ENCODE measurements at places on chromosomes 12 and 14.

GRCh38 chr14:105039458-105040205 is 18.7 kb upstream of the CDCA4 start:
- DNase-seq = no peak

DNA sequence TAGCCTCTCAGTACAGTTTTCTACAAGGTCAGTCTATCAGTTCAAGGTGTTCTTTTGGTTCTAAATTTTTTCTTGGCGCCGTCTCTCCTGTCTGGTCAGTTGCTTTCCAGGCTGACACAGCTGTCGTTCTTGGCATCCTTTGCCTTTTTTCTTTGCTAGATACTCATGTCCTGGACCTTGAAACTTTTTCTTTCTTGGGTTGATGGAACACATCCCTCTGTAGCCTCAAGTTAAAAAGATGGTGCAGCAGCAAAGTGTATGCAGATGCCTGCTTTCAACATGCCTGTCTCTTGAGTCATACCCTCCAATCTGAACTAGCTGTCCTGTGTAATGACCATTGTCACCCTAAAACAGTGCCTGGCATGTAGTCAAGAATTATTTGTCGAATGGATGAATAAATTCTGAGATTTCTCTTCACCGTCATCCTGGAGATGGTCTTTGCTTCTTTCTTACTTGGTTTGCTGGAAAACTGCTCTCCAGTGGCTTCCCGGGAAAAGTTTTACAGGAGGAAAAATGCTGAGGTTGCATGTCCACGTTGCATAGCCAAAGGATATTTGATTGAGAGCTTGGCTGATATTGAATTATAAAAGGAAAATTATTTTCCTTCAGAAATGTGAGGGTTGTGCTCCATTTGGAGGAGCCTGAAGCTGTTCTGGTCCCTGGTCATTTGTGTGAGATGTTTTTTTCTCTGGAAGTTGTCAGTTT is 4.6 kb downstream of the NYNRIN start:
- DNase-seq = no peak

DNA sequence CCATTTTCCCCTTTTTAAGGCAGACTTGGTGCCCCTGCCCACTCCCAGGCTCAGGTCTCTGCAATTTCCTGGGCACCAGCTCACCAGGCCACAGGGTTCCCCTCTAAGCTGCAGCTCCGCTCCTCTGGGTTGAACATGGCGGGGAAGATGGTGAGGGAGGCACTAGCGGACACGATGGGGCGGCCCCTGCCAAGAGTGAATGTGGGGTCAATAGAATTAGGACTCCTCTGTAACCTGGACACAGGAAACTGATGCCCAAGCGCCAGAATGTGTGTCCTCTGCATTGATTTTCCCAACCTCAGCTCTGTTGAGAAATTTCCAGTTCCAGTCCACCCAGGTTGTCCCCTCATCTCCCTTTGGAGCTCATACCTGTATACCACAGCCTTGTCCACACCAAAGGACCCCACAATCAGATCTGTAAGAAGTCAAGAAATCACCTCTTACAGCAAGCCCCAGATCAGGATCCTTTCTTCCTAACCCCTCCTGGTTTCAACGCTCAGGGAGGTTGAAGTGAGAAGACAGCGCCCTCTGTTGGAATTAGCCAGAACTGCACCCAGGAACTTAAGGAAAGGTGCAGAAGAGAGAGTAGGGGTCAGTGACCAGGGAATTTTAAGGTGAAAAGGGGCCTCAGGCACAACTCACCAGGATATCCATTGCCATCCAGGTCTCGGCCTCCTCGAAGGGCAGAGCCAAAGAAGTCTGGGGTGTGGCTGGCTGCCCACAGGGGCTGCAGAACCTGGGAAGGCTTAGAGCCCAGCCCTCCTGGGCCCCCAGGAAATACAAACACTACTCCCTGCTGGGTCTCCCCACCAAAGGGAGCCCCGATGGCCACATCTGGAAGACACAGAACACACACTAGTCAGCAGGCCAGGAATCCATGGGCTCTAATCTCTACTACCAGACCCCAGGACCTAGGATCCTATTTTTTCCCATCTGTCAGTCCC is 14.7 kb downstream of the ITGA5 start:
- peak; percentile 39 for DNase-seq

- no peak for DNase-seq
Observed at GRCh38 chr14:100071545-100071944, 6.3 kb downstream of the EVL start.

GRCh38 chr14:53167602-53168328 is 14.6 kb upstream of the DDHD1 start:
- no peak for DNase-seq

DNA sequence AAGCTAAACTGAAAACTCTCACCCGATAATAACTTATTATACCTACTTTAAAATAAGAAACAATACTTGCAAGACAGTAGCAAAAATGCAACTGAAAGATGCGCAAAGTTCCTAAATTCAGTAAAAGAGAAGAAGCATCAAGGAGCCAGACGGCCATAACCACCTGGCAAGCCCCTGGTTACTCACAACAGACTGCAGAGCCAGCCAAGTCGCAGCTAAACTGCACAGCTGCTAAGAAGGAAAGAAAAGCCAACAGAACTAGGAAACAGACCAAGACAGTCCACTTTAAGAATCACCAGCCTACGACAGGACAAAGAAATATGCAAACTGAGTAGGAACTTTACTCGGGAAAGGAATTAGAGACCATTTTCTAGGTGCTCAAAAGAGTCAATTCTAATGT is 127.9 kb downstream of the TMTC1 start:
- DNase-seq = peak; percentile 12

DNA sequence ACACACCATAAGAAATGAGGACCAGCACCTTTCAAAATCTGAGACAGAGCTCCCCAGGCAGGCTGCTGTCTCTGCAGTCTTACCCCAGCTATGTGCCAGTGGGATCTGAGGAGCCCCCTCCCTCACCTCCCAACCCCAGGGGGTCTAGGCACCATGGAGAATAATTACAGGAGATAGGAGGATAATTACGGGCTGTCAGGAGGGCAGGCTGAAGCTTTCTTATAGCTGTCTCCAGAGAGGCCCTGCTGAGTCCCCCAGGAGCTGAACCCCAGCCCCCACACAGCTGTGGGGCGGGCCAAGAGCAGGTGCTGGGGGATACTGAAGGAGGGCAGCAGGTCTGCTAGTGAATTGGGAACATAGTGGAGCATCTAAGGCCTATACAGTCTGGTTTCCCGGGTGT is 6.8 kb downstream of the CPNE6 start:
- DNase-seq = no peak

DNA sequence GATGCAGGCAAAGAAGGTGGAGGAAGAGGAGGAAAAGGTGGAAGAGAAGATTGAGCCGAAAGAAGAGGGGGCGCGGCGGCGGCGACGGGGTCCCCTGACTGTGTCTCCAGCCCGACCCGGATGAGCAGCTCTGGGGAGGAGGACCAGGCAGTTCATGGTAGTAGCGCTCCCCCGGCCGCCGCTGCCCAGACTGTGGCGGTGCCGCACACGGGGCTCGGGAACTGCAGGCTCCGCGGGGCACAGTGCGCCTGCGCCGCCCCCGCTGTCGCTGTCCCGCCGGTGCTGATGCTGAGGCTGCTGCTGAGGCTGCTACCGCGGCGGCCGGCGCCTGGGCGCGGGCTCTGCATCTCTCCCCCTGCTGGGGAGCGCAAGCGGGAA is at the start of gene KCNH5:
KCNH5 (minus strand) TSS at position 225 of the 378 bp plus-strand sequence. CDS start 272 bp downstream, outside the sequence.
- peak; percentile 59 for DNase-seq

DNA sequence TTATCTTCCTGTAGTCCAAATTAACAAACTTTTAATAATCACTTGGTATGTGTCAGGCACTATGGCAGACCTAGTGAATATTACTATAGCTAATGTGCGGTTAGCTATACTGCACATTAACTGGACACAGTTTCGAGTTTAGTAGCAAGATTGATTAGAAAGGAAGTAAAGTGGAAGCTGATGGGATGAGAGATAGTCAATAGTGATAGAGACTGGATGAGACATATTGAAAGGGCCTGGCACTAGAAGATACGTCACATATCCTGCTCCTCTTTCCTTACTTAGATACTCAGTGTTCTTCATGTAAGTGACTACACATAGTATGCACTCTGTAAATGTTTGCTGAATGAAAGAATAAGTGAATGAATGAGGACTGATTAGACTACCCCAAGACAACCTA is 5.5 kb downstream of the TBK1 start:
- DNase-seq = no peak

- DNase-seq = no peak
Observed at GRCh38 chr12:92041742-92042141, 103.9 kb downstream of the BTG1 start.

DNA sequence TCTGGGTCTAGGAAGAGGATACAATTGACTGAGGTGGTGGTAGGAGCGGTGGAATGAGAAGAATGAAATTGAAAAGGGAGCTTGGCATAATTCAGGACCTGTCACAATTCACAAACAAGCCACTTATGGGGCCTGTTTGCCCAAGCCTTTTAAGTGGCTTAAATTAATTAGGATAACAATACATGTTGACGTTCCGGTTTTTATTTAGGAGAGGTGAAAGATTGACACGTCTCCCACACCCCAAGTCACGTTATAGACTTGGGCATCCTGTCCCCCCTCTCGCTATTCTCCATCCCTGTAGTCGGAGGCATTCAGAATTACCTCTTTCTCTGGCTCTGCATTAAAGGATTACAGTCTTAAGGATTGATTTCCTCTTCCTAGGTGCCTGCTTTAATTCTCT is 954 bp upstream of the CALCOCO1 start:
- DNase-seq = no peak

GRCh38 chr12:109681986-109682707 is 31.5 kb upstream of the FAM222A start:
- DNase-seq = no peak

All from Ammon's horn (tissue), 1 donor.